Left colon (tissue), 2 donors: ENCODE measurements at places on chromosomes 6 and 20.

- DNase-seq = no peak
Observed at GRCh38 chr6:70954750-70955149, 2.1 kb downstream of the B3GAT2 start.

- DNase-seq = no peak
Observed at GRCh38 chr20:14948416-14948815, 611.0 kb upstream of the FLRT3 start.

DNA sequence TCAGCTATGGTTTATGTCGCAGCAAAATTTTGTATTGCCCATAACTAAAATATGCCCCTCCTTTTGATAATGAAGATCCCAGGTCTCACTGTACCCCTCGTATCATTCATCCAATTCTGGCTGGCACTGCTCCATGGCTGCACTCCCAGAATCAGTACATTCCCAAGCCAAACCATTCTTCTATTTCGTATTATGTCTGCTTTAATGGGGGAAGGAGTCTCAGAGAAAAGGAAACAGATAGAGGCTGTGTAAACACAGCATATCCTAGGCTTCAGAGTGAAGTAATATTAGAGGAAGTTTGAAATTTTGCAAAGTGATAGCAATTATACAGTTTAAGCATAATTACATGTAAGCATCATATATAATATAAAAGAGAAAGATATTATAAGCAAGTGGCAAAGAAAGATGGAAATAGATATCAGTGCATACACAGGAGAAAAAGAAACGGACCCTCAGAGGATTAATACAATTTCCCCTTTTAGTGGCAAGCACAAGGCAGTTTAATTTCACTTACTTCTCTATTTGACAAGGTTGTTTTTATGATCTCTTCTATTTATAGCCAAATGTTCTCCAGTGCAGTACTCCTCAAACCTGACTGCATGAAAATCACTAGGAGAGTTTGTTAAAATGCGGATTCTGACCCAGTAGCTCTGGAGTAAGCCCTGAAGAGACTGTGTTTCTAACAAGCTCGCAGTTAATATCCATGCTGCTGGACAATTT is 56.5 kb upstream of the TENT5A start:
- no peak for DNase-seq

GRCh38 chr6:79241228-79241627 is 6.7 kb upstream of the HMGN3 start:
- DNase-seq = no peak

GRCh38 chr20:32539817-32540675 is 45.1 kb downstream of the NOL4L start:
- DNase-seq = no peak

GRCh38 chr6:145668844-145669243 is 66.5 kb downstream of the EPM2A start:
- no peak for DNase-seq

DNA sequence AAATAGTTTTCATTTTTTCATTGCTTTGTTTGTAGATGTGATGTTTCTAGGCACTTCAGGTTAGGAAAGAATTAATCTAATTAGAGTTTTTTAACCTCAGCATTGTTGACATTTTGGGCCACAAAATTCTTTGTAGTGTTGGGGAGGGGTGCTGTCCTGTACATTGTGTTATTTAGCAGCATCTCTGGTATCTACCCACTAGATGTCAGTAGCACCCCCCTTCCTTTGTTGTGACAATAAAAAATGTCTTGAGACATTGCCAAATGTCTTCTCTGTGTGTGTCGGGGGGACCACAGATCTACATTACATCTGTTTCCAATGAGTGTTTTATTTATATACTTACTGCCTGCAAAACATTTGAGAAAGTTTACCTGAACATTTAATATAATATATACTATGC is 45.6 kb downstream of the EYA4 start:
- no peak for DNase-seq

- no peak for DNase-seq
Observed at GRCh38 chr6:87698547-87699006, 3.5 kb downstream of the AKIRIN2 start.

- DNase-seq = no peak
Observed at GRCh38 chr20:23063581-23063980, 14.1 kb upstream of the THBD start.

DNA sequence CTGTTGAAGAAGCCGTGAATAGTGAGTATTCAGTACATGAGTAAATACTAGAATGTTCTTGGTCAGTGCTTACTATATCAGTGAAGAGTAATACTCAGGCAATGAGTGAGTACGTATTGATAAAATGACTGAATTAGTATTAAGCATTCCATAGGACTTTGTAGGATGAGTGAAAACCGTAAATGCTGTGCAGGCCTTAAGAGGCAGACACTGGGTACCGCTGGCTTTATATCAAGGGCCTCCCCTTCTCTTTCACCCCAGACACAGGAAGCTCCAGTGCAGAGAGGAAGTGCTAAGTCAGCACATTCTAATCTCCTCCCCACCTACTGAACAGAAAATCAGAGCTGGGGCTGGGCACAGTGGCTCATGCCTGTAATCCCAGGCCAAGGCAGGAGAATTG is 24.2 kb downstream of the POFUT1 start:
- no peak for DNase-seq

- DNase-seq = no peak
Observed at GRCh38 chr20:61437280-61438206, 185.5 kb downstream of the CDH4 start.

GRCh38 chr20:15919118-15919517 is 654.1 kb downstream of the KIF16B start:
- DNase-seq = no peak

DNA sequence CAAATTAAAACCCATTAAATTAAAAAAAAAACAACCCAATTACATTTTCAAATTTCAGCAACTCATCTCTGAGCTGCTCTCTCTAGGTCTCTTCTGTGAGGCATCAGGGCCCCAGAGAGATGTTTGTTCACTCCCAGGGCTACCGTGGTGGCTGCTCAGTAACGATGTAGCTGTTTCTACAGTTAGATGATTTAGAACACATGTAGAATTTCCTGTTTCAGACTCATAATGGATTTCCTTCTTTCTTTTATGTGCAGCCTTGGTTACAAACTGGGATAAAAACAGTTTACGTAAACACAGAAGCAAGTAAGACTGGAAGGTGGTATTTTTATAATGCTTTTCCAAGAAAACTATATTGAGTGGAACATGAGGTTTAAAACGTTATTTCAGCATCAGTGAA is 116.1 kb upstream of the CCN2 start:
- DNase-seq = no peak

DNA sequence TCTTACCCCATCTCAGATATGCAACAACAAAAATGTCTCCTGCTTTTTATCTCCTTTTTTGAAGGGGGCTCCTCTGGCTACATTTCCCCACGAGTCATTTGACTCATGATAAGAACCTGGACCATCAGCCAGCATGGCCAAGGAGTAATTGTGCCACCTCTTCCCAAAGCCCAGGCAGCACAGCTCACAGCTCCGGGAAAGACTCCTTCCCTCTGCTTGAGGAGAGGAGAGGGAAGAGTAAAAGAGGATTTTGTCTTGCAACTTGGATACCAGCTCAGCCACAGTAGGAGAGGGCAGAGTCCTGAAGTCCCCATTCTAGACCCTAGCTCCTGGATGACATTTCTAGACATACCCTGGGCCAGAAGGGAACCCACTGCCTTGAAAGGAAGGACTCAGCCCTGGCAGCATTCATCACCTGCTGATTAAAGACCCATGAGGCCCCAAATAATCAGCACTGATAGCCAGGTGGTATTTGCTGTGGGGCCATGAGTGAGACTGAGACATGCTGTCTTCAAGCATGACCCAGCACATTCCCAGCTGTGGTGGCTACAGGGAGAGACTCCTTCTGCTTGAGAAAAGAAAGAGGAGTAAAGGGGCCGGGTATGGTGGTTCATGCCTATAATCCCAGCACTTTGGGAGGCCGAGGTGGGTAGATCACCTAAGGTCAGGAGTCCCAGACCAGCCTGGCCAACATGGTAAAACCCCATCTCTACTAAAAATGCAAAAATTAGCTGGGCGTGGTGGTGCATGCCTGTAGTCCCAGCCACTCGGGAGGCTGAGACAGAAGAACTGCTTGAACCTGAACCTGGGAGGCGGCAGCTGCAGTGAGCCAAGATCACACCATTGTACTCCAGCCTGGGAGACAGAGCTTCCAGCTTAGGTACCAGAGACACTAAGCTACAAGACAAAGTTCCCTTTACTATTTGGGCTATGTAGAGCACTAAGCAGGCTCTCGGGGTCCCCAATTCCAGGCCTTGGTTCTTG is 28.1 kb downstream of the NCOA6 start:
- DNase-seq = no peak

DNA sequence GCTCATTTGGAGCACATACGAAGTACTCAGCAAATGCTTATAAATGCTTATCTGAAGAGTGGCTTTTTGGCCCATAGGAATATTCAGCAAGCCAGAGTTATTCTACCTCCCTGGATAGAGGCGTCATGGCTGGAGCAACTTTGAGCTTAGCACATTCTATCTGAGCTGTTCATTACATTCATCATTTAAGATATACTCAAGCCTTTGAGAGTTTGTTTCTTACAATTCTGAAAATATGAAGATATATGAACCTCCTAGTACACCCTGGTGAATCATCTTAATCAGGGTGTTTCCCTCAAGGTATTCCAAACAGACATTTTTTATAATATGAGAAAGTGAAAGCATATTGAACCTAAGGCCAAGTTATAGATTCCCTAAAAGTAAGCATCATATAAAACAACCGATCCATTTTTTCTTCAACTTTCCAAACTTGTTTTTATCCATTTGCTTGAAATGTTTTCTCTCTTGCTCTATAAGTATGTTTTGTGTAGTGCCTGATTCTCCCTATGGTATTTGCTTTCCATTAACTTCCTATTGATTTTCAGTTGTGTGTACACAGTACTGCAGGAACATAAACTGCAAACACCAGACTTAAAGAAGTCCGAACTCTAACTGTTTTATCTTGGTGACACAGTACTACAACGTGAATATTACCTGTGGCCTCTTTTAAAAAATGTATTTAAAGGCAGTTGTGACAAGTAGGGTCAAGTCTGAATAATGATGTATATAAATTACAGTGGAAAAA is 139.7 kb upstream of the PTPRK start:
- no peak for DNase-seq

- no peak for DNase-seq
Observed at GRCh38 chr20:29306390-29307072, 1950.9 kb upstream of the DEFB115 start.

- no peak for DNase-seq
Observed at GRCh38 chr6:17591287-17591686, 8.8 kb upstream of the FAM8A1 start.

- DNase-seq = no peak
Observed at GRCh38 chr6:15129887-15130286, 116.0 kb upstream of the JARID2 start.

- no peak for DNase-seq
Observed at GRCh38 chr6:114407426-114408035, 64.7 kb upstream of the HS3ST5 start.

DNA sequence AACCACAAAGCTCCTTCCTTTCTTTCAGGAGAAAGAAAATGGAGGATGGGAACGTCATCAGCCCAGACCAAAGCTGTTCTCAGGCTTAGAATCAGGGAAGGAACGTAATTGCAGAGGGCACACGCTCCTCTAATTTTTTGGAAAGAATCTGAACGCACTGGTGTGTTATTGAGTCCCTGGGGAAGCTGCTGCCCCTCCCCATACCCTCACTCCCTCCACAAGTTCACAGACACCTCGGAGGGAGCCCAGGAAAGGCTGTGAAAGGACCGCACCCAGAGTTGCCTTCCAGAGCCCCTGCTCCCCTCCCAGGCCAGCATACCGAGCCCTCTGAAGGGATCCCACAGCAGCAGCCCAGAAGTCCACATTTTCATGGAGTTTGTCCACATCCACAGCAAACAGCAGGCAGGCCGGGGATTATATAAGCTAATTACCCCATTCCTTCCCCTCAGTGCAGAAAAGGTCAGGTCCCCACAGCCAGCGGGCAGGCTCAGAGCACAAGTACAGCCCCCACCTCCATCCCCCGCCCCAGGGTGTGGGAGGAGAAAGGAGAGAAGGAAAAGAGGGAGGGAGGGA is 53.7 kb downstream of the ANKRD60 start:
- DNase-seq = no peak

DNA sequence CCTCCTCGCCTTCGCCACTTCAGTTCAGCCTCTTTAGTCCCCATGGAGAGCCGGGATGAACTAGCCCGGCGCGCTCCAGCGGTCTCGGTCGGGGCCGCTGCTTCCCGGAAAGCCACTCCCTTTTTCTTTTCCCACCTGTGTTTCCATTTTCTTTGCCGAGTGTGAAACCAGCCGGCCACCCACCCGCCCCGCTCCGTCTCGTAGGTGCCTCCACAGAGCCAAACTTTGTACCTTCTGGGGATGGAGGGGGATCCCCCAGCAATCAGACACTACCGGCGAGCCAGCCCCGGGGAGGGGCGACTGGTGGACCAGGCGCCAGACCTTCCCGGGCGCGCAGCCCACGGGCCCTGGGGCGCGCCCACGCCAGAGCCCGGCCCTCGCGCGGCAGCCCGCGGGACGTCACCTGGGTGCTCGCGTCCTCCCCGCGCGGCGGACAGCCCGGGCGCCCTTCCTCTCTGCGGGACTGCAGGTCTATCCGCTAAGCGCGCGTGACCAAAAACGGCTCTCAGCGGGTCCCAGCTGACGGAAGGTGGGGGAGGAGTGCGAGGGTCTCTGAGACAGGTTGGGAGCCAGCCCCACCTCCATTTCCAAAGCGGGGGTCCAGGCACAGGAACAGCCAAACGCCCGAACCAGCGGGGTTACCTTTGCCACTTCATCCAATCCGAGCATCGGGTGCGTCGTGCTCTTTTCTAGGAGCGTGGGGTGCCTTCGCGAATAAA is at the start of gene MCHR2:
Gene MCHR2, minus strand, starts transcription at position 691 of the 719 bp plus-strand sequence. CDS start 38,076 bp downstream, outside the sequence.
- DNase-seq = no peak

DNA sequence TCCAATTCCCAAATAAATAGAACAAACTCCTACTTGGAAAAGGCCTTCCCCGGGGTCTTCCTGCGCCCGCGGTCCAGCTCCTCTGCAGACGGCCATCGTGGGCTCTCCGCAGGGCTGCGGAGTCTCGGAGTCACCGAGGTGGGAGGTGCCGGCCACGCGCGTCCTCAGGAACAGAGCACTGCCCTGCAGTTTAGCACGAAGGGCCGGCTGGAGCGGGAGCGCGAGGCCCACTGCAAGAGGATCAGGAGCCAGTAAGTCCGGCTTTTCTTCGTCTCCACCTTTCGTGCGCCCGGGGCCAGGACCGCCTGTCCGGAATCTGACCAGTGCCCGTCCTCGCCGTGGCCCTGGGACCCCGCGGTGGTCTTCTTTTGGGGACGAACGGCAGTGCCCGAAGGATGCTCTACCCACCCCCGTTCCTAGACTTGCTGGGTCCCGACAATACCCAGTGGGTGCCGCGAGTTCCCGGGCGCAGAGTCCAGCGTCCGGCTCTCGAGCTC is 1.4 kb downstream of the BHLHE23 start:
- no peak for DNase-seq
